ENCODE measurements at places on chromosomes 3 and 15.

- no peak for DNase-seq
These were observed 693 bp upstream of the STAB1 start for GRCh38 chr3:52494445-52494844.

DNA sequence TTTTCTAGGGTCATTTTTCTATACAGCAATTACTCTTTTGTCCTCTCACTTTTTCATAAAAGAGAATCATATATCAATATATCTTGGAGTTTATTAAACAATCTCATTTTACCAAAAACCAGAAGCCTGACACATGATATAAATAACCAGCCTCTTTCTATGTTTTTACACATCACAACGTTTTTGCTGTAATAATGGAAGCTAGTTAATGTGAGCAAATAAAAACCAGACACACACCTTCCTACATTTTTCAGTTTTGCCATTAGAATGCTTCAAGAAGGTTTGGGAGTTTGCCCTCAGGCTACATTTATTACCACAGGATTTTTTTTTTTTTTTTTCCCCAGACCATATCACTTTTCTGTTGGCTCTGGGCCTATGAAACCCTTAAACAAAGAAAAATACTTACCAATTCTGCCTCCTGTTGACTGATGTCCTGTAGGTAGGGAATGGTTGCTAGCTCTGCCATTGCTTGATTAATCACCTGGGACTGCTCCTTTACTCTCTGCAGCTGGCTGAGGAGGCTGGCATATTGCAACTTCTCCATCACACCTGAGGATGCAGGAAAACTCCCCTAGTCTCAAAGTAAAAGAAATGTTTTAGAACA is 165.5 kb downstream of the ECT2 start:
- no peak for DNase-seq

DNA sequence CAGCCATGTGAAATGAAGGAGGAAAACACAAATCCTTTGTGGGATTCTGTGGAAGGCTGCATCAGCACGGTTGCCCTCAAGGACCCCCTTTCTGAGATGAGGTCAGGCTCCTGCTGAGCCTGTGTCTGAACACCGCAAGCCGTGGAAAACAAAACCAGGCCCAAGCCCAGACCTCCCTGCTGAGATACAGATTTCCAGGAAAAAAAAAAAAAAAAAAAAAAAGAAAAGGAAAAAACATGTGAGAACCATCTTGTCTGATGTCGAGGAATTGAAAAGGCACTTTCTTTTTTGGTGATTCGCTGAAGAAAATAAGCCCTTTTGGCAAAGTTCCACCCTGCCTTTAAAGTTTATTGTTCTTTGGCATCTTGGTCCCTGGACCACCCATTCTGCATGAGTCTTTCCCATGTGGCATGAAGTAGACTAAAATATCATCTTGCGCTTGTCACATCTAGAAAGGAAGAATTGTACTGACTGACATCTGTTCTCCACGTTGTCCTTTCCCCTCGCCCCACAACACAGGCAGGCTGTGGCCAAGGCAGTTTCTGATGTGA is 117.6 kb downstream of the CHST2 start:
- DNase-seq: no peak

DNA sequence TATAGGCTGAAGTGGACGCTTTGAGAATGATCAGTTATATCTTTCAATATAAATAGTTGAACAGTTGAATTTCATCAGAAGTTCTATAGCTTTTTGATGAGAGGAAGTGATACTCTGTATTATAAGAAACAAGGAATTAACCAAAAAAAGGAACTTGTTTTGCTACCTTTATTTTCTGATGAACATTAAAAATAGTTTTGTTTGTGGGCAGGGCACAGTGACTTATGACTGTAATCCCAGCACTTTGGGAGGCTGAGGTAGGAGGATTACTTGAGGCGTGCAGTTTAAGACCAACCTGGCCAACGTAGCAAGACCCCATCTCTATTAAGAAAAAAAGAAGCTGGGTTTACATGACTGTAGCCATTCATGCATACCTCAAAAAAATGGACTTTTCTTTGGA is 16.7 kb downstream of the BLOC1S6 start:
- no peak for DNase-seq

GRCh38 chr3:50186096-50186495 is 5.3 kb upstream of the GNAT1 start:
- DNase-seq: no peak

DNA sequence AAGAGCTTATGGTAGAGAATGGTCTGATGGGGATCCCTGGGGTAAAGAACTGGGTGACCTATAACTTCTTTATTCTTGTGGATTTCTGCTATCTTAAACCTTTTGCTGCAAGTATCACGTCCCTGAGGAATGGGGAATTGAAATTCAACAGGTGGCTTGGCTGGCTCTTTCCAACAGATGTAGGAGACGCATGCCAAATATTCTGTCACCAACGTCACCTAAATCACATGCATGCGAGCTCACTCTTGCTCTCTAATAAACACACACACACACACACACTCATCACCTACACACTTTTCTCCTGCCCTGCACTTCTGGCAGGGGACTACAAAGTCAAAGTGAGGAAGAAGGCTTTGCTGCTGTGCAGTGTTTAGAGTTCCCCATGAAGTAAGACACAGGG is 145.8 kb upstream of the NECTIN3 start:
- no peak for DNase-seq

DNA sequence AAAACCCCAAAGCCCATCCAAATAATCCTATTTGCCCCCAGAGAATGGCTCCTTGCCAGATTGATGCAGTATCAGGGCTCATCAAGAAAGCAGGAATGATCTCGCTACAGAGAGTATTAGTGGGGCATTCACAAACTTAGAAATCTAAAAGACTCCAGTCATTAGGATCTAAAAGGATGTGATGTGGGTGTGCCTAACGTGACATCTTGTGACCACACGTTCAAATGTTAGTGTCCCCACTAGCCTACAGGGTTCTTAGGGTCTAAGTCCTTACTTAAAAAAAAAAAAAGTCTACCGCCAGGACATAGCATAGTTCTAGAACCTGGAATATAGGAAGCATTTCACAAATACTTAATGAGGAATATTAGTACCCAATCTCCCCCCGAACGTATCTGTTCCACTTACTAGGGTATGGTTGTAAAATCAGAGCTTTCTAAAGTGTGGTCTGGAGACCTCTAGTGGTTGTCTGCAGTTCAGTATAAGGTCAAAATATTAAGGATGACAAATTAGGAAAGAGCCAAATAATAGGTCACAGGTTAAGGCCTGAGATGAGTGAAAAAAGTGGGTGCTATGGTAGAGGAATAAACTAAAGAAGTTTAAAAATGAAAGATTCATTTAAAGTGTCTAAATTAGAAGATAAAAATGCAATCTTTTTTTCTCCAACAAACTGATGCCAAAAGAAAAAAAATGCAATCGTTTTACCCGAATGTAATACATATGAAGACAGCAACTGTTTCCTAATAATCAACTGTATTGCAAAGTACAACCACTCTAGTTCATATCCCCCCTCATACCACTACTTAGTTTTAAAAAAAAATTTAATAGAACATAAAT is 4.2 kb upstream of the CHRM5 start:
- DNase-seq: no peak

GRCh38 chr3:39000008-39000450 is 51.7 kb downstream of the SCN11A start:
- no peak for DNase-seq

DNA sequence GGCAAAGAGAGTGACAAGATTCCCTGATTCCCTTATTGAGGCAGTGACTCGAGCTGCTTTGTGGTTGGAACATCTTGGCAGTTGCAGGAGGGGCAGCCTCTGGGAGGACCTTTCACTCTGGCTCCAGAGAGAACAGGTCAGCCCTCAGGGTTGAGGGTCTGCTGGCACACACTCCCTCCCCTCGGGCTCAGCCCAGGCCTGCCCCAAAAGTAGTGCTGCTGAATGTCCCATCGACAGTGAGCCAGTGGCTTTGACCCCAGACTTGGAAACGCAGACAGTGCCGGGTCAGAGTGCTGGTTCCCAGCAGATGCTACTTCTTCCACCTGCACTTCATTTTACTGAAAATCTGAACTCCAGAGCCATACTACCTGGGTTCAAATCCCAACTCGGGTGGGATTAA is 25.6 kb upstream of the ATP2B2 start:
- no peak for DNase-seq

DNA sequence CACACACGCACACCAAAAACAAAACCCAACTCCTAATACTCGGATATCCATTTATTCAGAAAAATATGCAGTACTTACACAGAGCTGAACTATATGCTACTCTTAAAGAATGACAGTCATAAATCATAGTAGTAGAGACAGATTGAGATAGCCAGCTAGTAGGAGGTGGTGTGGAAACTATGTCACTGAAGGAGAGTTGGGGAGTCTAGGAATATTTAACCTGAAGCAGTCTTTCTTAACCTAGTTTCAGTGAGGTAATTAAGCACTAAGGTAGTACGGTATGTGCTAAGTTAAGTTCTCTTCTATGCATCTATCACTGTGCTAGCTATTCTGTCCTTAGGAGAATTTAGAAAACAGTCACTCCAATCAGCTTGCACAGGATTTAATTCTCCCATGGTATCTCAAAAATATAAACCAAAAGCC is 54.2 kb downstream of the ANKRD28 start:
- no peak for DNase-seq

- no peak for DNase-seq
These were observed 23.2 kb downstream of the SHC4 start for GRCh38 chr15:48940508-48940907.

DNA sequence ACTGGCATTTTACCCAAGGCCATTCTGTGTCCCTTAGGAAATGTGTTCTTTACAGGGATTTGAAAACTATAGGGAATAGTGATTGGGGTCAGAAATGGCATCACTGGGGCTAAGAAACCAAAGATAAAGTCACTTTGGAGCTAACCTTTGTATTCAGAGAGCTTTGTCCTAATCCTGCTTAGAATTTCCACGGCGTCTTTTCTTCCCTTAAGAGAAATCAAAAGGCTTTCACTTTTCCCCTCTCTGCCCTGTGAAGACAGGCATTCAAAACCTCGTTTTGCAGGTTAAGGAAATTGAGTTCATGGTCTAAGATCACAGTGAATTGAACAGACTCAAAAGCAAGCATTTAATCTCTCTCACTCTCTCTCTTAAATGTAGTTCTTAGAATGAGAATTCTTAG is 182.5 kb downstream of the VGLL4 start:
- no peak for DNase-seq

- DNase-seq: no peak
These were observed 140.4 kb downstream of the NEK10 start for GRCh38 chr3:27228805-27229204.

DNA sequence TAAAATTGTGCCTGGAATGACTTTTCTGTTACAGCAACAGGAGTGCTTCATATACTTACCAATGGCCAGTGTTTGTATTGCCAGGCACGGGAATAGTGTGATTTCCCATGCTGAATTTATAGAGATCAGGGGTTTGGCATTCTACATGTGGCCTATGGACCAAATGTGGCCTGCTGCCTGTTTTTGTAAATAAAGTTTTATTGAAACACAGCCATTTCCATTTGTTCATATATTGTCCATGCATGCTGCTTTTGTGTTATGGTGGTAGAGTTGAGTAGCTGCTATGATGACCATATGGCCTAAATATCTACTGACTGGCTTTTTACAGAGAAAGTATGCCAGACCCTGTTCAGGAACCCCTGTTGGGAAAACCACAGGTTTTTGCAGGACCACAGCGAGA is 55.6 kb downstream of the SLCO3A1 start:
- no peak for DNase-seq

GRCh38 chr15:39761006-39761405 is 21.6 kb downstream of the FSIP1 start:
- no peak for DNase-seq

DNA sequence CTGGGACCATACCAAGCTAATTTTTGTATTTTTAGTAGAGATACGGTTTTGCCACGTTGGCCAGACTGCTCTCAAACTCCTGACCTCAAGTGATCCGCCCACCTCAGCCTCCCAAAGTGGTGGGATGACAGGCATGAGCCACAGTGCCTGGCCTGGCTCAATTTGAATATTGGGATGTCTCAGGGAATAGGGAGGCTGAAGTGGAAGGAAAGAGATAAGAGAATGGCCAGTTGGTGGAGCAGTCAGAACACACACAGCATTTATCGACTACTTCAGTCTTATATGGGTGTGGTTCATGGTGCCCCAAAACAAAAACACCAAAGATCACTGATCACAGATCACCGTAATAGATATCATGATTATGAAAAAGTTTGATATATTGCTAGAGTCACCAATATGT is 144.4 kb downstream of the GMNC start:
- no peak for DNase-seq

DNA sequence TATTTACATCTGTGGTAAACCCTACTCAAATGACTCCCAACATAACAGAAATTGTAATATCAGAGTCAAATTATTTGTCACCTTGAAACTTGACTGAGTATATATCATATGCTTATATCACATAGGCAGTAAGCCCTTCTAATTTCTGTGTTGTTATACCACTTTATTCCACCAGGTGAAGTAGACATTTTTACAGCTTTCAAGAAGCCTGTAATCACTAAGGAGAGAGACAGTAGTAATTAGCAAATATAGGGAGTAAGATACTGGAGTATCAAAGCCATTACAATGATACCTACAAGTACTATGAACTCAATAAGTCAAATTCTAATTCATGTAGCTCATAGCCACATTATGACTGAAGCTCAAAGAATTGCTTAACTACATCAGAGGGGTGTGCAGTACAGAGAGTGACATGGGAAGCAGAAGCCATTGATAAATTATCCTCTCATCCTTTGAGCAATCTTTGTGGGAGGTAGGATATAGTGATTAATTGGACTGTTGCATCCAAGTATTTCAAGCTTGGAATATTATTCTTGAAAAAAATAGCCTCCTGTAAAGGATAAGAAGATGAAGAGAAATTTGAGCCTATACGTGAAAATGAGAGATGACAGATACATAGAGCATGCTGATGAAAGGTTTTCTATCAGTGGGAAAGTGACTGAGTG is 1005.9 kb downstream of the ZPLD1 start:
- DNase-seq: no peak

GRCh38 chr3:152943645-152944044 is 108.7 kb downstream of the P2RY1 start:
- DNase-seq: no peak

- DNase-seq: no peak
These were observed 59.6 kb upstream of the CASR start for GRCh38 chr3:122123850-122124249.

DNA sequence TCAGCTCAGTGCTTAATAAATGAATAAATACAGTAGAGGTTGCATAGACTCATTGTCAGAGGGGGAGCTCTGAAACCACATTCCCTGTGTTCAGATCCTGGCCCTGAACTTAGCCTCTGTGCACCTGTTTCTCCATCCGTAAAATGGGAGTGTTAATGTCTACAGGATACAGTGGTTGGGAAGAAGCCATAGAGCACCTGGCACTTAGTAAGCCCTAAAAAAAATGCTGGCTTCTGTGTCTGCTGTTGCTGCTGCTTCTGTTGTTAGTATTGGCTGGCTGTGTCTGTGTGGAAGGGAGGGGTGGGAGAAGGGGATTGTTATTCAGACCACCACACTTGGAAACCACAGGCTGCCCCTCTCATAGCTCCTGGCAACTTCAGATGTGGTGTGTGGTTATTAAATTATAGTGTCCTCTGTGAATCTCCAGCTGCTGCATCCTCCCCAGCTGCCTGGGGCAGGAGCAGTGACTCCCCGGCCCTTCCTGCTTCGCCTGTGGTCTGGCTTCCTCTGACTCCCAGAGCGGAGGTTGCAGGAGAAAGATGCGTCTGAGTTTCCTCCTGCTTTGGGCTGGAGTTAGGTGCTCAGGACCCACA is 31.0 kb downstream of the FGD5 start:
- no peak for DNase-seq

Data from D721Med (cell line).